ENCODE measurements at places on chromosomes 2 and 18.

GRCh38 chr2:119352357-119352756 is 14.3 kb downstream of the C2orf76 start:
- DNase-seq, result no peak

DNA sequence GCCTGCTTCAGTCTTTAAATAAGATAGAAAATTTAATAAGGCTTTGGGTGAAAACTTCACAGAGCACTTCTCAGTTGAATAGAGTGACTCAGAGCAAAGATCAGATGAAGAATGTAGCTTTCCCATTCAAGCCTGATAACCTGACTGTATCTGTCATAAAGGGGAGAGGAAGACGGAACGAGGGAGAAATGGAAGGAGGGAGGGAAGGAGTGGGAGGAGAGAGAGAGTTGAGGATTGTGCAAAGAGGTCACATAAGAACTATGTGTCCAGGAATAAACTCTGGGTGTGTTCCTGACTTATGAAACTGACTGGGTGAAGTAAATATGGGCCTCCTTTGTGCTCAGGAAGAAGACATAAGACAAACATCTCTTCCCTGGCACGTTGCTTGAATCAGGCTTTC is 385.5 kb downstream of the LPIN1 start:
- DNase-seq, result no peak

DNA sequence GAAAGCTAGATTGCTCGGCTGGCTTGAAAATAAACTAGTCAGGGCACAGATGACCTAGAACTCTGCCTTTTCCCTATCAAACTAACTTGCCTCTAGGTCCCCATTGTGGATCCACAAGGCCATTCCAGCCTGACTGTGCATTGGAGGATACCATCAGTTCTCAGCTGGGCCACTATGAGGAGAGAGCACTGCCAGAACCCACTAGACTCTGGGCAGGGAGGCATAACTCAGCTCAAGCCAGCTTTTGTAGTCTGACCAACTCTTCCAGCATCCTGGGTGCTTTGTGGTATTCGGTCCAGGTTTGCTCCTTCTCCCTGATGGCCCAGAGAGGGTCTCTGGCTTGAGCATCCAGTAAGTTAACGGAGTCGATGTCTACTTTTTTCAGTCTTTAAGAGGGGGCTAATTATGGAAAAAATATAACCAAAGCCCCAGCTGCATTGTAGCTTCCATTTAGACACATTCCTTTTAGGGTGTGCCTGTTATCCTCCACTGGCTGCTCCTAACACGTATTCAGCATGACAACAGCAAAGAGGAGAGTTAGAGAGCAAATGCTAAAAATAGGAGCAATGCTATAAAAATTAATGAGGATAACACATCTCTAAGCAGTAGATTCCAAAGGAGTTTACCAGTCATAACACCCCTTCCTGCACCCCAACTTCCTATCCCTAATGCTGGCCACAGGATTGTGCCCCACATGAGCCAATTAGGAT is 15.2 kb downstream of the GKN2 start:
- DNase-seq, result no peak

DNA sequence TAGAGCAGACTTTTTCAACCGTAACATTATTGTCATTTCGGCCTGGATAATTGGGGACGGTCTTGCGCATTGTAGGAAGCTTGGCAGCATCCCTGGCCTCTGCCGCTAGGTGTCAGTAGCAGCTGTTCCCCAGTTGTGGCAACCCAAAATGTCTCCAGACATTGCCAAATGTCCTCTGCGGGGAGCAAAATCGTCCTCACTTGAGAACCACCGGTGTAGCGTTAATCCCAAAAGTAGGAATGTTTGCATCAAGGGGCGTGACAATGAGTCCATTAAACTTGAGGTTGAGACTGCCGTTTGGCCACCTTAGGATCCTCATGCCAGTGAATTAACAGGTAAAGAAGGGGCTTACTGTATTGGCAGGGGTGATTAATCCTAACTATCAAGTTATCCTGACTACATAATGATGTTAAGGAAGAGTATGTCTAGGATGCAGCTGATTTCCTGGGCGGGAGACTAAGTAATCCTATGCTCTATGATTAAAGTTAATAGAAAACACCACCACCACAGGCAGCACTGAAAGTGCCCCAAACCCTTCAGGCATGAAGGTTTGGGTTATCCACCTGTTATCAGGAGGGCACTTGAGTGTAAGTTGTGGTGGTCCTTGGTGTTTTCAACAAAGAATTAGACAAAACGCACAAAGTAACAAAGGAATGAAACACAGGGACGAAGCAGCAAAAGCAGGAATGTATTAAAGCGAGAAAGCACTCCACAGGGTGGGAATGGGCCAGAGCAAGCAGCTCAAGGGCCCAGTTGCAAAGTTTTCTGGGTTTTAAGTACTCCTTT is 4.9 kb upstream of the ZC3H8 start:
- peak; percentile 83 for DNase-seq

DNA sequence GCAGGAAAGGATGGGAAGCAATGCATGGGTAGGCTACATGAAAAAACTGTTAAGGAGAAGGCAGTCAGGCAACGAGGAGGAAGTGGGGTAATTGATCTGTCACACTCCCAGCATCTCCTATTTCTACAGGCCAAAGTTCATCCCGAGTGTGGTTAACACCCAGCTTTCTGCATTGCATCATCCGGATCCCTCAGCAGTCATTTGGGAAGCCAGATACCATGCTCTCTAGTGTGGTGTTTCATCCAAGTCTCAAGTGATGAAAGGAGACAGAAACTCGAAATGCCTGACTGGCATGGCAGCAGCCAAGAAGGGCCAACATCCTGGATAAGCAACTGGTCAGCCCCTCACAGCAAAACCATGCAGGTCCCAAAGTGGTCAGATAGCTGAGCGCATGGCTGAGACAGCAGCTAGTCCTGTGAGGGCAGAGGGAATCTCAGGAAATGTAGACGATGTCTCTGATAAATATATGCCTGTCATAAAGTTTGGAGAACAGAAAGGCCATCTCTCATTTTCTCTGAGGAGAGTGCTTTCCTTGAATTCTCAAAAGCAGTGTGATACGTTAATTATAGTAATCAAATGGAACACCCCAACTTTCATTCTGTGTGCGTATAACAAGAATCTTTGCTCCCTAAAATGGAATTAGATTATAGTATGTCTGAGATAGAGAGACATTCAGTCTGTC is 24.8 kb upstream of the HNRNPA3 start:
- DNase-seq, result peak; percentile 9
